ENCODE measurements at places on chromosomes 5 and 9. TPM values are rescaled to one million over a fixed set of nuclear protein-coding genes. Genes with fewer than 3 reads are reported as not detected.

Gene AQP7
- total RNA-seq, result 0.21 TPM

Gene PCDHGA1
- total RNA-seq, result 0.21 TPM

- DNase-seq, result no peak
These were observed 142.0 kb downstream of the RMI1 start for GRCh38 chr9:84122572-84122971.

Gene PKD2L2
- not detected for total RNA-seq

Gene VCAN
- total RNA-seq, result not detected

DNA sequence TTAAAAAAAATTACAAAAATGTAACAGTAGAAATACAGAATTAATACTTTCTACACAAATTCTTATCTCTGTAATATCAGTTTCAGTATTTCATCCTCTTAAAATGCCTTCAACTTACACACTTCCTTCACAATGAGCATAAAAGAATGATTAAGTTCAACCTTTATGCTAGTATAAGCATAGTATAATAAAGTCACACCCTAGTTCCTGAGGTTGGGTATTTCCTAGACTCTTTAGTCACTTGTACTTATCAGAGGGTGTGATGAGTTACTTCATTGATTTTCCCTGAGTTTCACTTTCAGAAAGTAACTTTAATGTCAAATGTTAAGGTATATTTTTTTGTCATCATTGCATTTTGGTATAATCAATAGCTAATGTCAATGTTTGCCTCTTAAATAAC is 302.4 kb downstream of the PDE4D start:
- no peak for DNase-seq

Gene SHC3
- total RNA-seq, result 0.18 TPM

Gene PCDHA13
- total RNA-seq, result not detected

DNA sequence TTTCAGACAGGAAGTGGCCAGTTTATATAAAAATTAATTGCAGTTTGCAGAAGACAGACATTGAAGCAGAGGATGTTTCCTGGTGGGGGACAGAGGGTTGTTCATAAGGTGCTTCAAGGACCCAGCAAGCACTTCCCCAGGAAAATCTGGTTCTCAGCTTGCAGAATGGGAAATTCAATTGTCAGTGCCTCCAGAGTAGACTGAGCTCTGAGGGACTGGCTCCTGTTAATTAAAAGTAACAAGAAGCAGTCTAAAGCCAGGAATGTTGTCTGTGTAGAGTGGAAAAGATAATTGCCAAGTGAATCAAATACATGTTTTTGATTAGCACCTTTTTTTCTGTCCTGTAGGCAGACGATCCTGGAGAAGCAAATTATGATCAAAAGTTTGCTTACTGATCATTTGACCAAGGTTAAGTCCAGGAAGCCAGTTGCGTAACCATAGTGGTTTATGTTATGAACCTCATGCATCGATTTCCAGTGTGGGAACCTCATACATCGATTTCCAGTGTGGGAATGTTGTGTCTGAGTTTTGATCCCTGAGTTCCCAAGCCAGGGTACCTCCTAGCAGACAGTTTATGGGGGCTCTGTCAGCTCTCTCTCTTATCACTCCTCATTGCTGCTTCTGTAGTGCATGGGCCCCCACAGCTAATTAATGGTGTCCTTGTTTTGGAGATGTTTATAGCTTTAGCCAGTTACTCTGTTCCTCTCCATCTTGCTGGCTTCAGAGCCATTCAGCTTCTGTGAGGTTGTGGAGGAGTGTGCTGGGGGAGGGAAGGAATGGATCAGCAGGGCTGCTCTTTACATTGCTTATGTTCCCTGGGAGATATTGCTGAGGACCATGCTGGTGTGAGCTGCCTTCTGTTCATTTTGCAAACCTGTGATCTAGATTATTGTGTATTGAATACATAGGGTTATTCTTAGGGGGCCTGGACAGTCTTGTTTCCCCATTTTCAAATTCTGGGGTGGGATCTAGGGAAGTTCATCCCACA is 17.1 kb downstream of the MSANTD3 start:
- DNase-seq, result no peak

- DNase-seq, result no peak
These were observed 228.3 kb downstream of the PDE4D start for GRCh38 chr5:59665086-59665831.

Gene CORO2A
- 23.6 TPM for total RNA-seq

DNA sequence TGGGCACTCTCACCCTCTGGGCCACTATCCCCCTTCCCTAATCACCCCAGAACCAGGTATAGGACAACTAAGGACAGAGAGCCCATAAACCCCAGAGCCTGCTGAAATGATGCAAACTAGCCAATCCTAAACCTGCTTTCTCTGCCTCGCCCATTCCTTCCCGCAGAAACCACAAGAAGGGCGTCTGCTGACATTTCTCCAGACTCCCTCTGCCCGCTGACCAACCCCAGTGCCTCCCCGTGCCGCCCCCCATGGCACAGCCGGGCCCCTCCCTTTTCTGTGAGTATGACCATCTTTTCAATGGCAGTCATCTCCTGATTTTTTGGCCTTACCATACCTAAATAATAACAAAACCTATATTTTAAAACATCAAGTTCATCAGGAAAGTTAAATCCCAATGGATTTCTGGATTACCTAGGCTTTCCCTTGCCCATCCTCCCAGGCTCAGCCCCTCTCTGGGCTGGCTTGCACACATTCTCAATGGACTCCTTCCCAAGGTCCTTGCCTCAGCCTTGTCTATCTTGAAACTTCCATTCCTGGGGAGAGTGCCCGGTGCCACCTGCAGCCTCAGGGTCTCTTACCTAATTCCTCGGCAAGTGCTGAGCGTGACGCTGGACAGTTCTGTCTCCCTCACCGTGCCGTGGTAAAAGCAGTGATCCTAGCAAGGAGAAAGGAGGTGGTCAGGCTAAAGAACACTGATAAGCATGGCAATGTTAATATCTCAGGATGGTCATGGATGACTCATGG is 45.2 kb downstream of the ADAM19 start:
- DNase-seq, result no peak

- DNase-seq, result peak; percentile 72
These were observed 62.5 kb downstream of the CYFIP2 start for GRCh38 chr5:157328277-157328912.

Gene FYB1
- total RNA-seq, result not detected

Gene RALGDS
- 102 TPM for total RNA-seq

Gene GLRA1
- not detected for total RNA-seq

- DNase-seq, result peak; percentile 84
These were observed 4.5 kb downstream of the ZNF608 start for GRCh38 chr5:124741711-124742496.

Gene SOHLH1
- not detected for total RNA-seq

GRCh38 chr5:111226556-111226955 is 2.4 kb downstream of the CAMK4 start:
- DNase-seq, result no peak

DNA sequence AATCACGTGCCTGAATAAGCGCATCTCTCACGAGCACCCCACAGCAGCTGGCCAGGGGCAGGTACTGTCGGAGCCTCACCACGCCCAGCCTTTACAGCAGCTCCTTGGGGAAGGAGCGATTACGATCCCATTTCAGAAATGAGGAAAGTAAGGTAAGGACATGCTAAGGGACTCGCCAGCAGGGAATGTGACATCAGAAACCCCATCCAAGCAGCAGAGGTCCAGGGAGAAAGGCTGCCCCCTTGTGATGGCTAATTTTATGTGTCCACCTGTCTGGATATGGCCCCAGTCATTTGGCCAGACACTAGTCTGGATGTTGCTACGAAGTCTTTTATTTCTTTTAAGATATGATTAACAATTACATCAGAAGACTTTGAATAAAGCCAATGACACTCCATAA is 77.3 kb downstream of the UBE2QL1 start:
- peak; percentile 41 for DNase-seq

Gene ANGPTL2
- 0.29 TPM for total RNA-seq

Gene SHISAL2B
- not detected for total RNA-seq

Gene NR5A1
- 0.16 TPM for total RNA-seq

DNA sequence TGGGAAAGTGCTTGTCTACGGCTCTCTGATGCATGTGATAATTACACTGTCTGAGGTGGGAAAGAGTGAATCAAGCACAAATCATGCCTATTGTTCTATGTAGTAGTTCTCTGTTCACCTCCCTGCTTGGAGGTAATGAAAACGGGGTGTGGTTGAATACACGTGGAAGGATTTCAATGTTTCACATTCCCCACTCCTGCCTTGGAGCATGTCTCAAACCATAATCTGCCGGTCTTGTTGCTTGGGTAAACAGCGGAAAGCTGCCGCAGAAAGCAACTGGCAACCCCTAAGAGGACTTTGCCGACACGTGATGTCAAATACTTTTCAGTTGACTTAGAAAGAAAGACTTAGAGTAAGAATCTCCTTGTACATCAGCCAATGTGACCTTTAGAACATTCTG is 63.5 kb upstream of the MOCS2 start:
- DNase-seq, result no peak

Gene CDH9
- total RNA-seq, result not detected

Gene PTGDS
- total RNA-seq, result not detected

Data from HT-29 (cell line).